ENCODE measurements at places on chromosomes 5 and 9.
A peak's percentile ranks its signal among the peaks of the same experiment; 100 is the strongest.

GRCh38 chr9:70257991-70258691 lies 637 bp upstream of the SMC5 start:
- DNase-seq, result no peak

- no peak for DNase-seq
Observed at GRCh38 chr5:52579391-52579790, 208.3 kb upstream of the ITGA1 start.

GRCh38 chr9:71608021-71608420 lies 160.3 kb downstream of the CEMIP2 start:
- DNase-seq, result no peak

DNA sequence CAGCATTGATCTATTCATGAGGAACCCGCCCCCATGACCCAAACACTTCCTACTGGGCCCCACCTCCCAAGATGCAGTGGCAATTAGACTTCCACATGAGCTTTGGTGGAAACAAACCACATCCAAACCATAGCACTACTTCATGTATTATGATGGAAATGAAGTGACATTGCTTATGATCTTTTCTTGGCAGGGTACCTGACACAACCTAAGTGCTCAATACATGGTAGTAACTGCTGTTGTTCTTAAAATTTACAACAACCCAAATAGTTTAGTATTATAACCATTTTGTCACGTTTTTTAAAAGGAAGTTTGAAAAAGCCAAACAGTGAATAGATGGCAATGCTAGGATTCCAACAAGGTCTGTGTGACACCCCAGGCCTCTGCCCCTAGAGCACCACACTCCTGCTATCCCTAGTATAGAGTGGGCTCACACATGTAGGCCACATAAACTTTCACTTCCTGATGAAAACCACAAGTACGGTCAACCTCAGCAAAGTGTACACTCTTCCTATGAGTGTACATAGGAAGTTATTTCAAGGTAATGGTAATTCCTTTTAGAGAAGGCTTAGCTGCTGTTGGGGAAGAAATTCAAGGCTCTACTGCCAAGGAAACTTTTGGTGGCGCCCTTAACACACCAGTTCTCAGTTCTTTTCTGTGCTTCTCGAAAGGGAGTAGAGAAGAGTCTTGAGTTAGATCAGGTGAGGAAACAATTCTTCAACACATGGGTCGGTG lies 97.6 kb downstream of the ARSB start:
- no peak for DNase-seq

- no peak for DNase-seq
Observed at GRCh38 chr5:117286813-117287212, 712.2 kb upstream of the SEMA6A start.

DNA sequence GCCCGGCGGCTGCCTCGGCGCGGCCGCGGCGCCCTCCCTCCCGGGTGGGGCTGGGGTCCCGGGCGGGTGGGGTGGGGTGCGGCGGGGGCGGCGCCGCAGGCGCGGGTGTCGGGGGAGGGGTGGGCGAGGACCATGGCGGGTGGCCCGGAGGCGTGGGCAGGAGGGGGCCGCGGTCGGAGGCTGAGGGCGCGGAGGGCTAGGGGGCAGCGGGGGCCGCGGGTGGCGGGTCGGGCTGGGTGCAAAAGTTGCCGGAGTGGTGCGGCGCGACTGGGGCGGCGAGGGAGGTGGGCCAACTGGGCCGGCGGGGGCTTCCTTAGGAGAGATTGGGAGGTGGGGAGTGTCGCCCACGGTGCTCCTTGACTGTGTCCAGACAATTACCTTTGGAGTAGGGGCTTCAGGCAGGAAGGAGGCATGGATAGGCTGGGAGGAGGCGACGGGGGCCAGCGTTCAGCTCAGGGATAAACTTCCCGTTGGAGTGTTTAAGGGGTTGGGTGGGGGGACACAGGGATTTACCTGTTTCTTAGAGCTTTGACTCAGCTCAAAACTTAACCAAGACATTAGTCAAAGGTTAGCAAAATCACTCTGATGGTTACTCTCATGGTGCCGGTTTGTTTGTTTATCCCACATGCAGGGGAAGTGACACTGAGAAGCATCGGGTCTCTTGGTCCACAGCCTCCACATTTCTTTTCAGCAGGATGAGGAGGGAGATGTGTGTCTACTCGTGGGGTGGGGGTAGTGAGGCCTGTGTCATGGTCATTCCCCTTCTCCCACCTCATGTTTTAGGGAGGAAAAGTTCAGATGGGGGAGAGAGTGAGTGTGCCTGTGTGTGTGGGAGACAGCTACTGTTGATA lies 859 bp downstream of the CSNK1G3 start:
- no peak for DNase-seq

GRCh38 chr9:5360341-5360740 lies 20.7 kb upstream of the RLN1 start:
- no peak for DNase-seq

GRCh38 chr9:92147030-92147851 lies 32.0 kb upstream of the SPTLC1 start:
- no peak for DNase-seq

DNA sequence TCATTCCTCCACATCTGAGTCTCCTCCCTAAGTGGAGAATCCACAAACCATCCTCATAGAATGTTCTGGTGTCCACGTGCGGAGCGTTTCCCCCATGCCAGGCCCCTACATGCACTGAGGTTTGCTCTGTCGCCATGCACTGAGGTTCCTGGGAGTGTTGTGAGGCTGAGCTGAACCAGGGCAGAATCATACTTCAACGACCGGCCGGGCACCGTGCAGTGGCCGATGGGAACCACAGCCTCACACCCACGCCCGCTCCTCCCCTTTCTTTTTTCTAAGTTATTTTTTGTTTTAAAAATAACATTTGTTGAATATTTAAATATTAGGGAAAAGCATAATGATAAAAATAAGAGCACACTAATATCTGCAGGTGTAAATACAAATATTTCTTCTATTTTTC lies 260.4 kb upstream of the IRX4 start:
- DNase-seq, result no peak

DNA sequence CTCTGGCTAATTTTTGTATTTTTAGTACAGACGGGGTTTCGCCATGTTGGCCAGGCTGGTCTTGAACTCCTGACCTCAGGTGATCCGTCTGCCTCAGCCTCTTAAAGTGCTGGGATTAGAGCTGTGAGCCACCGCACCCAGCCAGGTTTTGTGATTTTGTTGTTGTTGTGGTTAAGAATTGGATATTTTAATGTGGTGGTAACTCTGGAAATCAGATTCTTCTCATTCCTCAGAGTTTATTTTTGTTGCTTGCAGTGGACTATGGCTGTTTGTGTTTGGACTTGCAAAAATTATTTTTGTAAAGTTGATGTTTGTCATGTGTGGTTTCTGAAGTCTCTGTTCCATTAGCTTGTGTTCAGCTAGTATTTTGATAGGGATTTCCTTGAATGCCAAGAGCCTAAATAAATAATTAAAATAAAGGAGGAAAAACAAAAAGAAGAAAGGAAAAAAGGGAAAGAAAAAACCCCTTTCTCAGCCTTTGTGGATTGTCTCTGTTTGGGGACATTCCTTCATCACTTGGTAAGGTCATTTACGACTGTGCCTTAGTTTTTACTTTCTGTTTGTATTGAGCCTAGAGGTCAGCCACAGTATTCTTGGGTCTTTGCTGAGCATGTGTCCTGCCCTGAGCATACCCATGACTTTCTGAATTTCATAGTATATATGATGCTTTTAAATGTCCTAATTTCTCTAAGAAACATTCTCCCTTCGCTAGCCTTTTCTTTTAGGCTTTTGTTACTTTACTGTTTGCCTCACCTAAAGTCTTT lies 37.3 kb downstream of the PBX3 start:
- no peak for DNase-seq

DNA sequence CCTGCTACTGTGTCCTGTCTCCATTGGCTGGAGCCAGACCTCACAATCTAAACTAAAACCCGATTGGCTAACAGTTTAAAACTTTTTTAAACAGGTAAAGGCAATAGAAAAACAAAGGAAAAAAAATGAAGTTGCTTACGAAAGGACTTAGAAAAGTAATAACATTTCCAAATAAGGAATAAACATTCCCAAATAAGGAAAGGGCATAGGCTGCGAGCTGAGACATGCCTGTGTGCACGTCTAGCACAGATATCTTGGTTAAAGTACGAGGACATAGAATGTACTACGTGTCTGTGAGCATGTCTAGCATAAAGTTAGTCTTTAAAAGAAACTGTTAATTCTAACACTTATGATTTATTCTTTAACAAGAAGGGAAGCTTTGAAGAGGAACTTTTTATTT lies 15.3 kb upstream of the FAM120A start:
- DNase-seq, result no peak

DNA sequence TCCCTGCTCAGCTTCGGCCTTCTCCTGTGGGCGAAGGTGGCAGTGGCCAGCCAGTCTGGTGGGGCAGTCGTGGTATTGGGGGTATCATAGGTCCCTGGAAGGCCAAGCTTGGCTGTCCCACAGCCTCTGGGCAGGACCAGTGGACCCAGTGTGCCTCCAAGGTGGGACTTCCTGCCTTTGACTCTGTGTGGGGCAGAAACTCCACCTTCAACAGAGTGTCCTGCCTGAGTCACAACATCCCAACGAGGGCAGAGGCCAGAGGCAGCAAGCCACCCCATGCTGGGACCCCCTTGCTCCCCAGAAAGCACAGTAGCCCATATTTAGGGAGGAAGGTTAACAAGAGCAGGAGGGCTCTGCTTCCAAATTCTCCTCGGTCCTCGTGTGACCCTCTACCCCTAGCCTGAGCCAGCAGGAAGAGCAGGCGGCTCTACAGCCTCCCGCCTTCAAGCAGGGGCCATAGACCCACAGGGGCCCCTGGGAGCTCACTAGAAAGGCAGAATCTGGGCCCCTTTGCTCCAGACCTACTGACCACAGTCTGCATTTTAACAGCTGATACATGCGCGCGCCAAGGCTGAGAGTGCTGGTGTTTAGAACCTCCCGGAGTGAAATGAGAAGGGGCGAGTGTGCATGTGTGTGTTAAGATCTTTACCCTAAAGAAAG lies 51.6 kb upstream of the FUBP3 start:
- DNase-seq, result no peak

GRCh38 chr5:148730942-148731898 lies 76.9 kb upstream of the HTR4 start:
- DNase-seq, result peak; percentile 68

GRCh38 chr5:82381591-82381990 lies 103.4 kb upstream of the RPS23 start:
- DNase-seq, result no peak

- no peak for DNase-seq
Observed at GRCh38 chr5:89181546-89181945, 298.6 kb upstream of the MEF2C start.

DNA sequence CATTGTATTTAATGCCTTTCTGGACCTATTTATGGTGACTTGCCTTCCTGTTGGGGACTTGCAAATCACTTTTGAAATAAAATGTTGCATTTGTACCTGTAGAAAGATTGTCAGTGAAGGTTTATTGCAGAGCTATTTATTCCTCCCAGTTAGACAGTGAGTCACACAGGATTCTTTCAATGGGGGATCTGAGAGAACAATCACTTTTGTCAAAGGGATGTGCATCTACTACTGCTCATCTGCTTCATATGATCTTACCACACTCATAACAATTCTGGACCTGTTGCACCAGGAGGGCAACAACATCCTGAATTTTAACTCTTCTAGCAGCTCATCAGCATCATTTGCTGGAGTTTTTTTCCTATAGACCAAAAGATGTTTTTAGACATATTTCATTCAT lies 66.8 kb downstream of the FBXL7 start:
- DNase-seq, result no peak

GRCh38 chr5:107698286-107698685 lies 27.5 kb upstream of the EFNA5 start:
- DNase-seq, result no peak

DNA sequence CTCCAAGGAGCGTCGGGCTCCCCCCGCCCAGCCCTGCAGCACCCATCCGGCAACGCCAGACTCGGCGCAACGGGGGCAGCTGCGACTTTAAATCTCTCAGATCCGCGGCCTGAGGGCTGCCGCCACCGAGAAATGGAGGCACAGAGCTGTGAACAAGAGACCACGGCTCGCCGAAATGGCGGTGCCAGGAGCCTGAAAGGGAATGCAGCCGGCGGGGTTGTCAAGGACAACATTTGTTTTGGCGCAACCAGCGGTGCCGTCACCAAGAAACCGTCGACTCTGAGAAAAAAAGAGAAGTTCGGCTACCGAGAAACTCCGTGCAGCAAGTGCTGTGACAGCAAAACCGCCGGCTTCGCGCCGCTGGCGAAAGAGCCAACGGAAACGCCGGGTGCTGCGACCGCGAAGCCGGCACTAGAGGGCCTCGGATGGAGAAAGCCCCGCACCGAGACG lies 2.1 kb upstream of the ANXA2R start:
- peak; percentile 93 for DNase-seq

- no peak for DNase-seq
Observed at GRCh38 chr5:56683281-56683680, 132.1 kb upstream of the MAP3K1 start.

- DNase-seq, result no peak
Observed at GRCh38 chr5:43232943-43233833, 41.2 kb downstream of the NIM1K start.

GRCh38 chr5:179533907-179534306 lies 16.4 kb upstream of the RUFY1 start:
- no peak for DNase-seq

DNA sequence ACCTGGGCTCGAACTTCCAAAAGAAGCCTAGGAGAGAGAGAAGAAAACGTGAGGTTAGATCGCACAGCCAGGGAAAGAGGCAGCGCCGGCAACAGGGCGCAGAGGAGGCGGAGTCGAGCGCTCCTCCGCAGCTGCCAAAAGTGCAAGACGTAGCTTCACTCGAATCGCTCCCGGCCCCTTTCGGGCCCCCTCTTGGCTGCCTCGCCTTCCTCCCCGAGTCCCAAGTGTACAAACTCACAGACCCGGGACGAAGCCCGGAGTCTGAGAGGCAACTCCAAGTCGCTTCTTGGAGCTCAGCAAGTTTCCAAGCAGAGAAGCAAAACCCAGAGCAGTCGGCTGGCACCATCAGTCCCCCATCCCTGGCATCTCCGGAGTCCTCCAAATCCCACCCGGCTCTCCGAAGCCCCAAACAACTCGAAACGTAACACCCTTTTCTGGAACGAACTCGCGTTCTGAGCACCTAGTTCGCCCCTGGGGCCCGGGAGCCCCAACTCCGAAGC lies 1.2 kb downstream of the MIER3 start:
- peak; percentile 21 for DNase-seq

DNA sequence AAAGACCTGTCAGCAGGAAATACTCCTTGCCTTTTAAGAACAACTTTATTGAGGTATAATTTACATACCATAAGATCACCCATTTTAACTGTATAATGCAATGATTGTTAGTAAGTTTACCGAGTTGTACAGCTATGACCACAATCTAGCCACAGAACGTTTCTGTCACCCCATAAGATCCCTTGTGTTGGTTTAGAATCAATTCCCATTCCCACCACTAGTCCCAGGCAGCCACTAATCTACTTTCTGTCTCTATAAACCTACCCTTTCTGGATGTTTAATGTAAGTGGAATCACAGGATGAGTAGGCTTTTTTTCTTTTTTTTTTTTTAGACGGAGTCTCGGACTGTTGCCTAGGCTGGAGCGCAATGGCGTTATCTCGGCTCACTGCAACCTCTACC lies 4.4 kb downstream of the GPR107 start:
- no peak for DNase-seq
